Vagina (tissue), 2 donors: ENCODE measurements at places on chromosomes 6 and 20. TPM values are rescaled to one million over a fixed set of nuclear protein-coding genes. Genes with fewer than 3 reads are reported as not detected.

DNA sequence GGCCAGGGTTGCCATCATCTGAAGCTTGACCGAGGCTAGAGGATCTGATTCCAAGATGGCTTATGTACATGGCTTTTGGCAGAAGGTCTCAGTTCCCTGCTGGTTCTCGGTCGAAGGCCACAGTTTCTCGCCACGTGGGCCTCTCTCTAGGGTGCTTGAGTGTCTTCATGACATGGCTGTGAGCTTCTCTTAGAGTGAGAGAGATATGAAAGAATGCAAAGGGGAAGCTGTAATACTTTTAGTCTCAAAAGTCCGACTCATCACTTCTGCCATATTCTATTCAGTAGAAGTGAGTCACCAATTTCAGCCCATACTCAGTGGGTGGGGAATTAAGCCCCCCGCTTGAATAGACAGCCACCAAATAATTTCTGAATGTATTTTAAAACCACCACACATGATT lies 94.2 kb downstream of the UTRN start:
- DNase-seq, result no peak

DNA sequence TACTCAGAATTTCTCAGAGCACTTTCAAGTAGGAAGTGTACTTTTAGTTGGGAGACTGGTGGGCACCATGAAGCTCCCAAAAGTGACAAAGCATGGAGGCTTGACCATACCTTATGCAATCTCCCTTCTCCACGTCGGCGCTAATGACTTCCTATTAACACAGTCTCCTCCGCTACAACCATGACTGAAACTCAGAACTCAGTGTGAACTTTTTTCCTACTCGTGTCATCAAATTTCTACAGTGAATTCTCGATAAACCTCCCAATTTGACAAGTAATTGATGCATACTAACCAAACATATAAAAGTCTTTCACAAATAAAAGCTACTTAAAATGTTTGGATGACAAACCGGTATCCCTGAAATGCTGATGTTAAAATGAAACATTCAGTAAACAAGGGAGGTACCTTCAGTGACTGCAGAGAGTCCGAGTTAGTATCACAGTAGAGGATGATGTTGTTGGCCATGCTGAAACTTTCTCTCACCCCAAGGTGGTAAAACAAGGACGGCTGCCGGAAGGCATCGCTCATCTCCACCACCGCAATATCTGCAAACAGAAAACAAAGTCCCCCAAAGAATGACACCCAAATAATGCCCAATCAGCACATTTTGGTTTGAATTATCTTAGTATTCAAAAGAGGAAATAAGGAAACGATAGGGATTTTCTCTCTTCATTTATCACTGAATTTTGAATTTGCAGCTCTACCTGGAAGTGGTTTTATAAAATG lies 72.1 kb downstream of the MAP3K5 start:
- no peak for DNase-seq

- DNase-seq, result no peak
These were observed 20.0 kb upstream of the VNN1 start for GRCh38 chr6:132733814-132734213.

DNA sequence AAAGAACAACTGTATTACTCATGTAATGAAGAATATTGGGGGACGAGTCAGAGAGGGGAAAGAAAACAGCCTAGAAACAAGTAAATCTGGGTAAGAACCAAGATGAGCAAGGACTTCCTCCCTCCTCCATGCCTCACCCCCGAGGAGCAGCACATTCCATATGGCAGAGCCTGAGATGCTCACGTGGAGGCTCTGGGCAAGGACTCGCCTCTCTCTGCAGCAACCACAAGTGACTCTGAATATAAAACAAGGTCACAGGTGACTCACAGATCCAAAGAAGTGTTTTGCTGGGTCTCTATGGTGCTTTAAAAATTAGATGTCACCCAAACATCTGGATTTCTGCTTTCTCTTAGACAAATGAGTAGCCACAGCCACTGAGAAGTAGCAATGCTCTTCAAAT lies 453.0 kb upstream of the SULF2 start:
- DNase-seq, result no peak

- DNase-seq, result no peak
These were observed 1.1 kb downstream of the SPAG4 start for GRCh38 chr20:35616465-35617396.

- DNase-seq, result no peak
These were observed 20.2 kb upstream of the ARFGEF2 start for GRCh38 chr20:48901326-48901725.

DNA sequence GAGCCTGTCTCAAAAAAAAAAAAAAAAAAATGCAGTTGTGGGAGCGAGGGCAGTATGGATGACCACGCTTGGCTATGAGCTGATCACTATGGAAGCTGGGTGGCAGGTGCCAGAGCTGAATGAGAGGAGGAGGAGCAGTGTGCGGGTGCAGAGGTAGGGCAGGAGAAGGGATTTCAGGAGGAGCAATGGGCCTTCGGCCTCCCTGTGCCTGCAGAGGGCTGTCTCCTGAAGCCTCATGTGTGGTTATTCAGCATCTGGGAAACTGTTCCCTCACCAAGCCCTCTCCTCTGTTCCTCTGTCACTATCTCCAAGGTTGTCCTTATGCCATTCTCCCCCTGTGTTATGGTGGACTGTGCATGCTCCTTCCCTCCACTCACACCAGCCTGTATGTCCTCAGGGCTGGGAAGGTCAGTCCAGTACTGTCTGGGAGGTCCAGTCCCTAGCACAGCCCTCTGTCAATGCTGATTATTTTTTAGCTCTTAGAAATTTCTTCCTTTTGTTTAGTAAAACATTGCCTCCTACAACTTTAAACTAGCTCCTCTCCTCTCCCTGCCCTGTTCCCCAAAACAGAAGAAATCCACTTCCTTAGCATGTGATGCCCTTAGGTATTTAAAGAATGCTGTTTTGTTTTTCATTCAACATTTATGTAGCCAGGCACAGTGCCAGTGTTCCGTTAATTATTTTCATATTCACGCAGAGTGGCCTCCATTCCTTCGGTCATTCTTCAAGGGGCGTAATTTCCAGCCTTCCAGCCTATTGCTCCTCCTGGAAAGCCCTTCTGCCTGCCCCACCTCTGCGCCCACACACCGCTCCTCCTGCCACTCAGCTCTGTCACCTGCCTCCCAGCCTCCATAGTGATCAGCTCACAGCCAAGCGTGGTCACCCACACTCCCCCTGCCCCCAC lies 48.9 kb downstream of the CNBD2 start:
- DNase-seq, result no peak

DNA sequence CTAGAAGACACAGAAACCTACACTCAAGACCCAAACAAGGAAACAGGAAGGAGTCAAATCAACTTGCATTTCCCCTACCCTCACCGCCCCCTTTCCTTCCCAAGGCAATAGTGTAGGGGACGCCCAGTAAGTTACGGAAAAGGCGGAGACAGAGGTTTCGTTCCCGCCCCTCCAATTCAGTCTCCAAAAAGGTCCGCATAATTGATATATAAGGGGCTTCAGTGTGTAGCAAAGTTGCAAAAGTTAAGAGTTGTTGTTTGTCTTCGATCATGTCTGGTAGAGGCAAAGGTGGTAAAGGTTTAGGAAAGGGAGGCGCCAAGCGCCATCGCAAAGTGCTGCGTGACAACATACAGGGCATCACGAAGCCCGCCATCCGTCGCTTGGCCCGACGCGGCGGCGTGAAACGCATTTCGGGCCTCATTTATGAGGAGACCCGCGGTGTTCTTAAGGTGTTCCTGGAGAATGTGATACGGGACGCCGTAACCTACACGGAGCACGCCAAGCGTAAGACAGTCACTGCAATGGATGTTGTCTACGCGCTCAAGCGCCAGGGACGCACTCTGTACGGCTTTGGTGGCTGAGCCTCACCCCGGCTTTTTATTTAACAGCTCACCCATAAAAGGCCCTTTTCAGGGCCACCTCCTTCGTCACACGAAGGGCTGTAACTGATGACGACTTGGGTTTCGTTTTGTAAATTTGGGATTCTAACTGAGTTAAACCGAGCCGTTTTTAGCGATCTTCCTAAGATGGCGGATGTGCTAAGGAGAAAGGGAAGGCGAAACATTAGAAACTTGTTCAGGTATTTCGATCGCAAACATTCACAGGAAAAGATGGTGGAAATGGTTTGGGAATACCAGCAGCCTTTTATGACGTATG lies 124.6 kb upstream of the BTN3A2 start:
- no peak for DNase-seq

GRCh38 chr6:155472886-155473285 lies 17.2 kb upstream of the NOX3 start:
- DNase-seq, result no peak

DNA sequence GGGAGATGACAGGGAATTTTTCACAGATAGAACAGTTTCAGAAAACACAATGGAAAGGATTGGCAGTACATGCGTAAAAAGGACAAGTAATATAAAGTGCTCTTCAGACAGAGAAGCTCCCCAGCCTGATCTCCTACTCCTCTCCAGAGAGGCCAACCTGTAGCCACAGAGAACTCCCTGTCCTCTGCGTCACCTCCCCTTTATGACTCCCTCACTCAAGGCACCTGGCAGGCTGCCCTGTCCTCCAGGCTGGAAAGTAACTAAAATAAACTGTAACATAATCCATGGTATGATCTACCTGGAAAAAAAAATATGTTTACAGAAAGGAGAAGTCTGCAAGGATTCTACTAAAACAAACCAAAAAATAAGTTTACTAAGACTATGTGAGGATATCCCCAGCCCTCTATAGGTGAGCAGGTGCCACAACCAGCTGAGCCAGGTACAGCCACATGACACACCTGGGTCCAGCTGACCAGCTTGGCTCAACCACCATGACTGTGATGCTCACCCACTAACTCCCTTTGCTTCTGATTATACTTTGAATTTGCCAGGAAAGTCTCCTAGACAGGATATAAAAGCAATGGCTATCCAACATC lies 29.2 kb downstream of the MBOAT1 start:
- no peak for DNase-seq

GRCh38 chr20:34459209-34459897 lies 56.9 kb upstream of the DYNLRB1 start:
- no peak for DNase-seq

- DNase-seq, result no peak
These were observed at the start of gene DAAM2 for GRCh38 chr6:39791850-39792539. Gene DAAM2 (plus strand): TSS chr6:39792376. CDS start chr6:39856303, 63,927 bp downstream.

- no peak for DNase-seq
These were observed 64.1 kb upstream of the ADGRF1 start for GRCh38 chr6:47106216-47106615.

DNA sequence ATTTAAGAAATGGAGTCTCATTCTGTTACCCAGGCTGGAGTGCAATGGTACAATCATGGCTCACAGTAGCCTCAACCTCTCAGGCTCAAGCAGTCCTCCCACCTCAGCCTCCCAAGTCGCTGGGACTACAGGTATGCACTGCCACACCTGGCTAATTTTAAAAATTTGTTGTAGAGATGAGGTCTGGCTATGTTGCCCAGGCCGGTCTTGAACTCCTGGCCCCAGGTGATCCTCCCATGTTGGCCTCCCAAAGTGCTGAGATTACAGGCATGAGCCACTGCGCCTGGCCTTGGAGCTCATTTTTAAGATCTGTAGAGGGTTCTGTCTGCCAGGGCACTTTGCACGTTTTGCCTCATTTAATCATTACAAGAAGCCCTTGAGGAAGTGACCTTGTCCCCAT lies 17.5 kb downstream of the ZC3H12D start:
- no peak for DNase-seq

DNA sequence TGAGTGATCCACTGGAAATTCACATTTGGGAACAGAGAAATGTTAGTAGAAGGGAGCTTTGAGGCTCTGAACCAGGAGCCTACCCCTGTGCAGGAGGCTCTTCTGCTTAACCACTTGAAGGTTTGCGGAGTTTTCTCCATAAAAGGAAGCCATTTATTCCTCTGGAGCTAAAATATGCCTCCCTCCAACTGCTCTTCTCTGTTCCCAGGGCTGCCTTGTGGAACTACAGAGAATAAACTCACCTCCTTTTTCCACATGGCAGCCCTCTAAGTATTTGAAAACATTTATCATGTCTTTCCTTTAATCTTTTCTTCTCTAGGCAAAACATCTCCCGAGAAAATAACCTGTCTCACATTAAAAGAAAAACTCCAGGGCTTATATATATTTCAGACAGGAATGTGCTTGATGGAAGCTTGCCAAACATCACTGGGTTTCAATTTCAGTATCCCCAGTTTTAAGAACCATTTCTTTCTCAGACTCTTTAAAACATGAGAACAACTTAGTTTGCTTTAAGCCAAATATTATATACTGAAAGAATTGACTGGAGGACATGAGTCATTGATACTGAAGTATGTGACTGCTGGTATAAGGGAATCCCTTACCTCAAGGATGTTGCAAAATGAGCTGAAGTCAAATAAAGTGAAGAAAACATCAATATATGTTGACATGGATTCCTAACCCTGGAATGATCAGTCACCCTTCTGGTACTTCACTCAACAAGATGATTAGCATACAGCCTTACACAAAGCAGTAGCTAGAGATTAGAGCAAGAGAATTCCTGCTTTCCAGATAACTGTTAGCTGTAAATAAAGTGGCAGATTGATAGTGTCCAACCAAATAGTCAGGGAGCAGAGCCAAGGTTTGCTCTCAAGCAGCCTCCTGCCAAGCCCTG lies 74.0 kb downstream of the ZBTB2 start:
- no peak for DNase-seq

GRCh38 chr20:2879146-2879545 lies 5.9 kb downstream of the PTPRA start:
- no peak for DNase-seq

DNA sequence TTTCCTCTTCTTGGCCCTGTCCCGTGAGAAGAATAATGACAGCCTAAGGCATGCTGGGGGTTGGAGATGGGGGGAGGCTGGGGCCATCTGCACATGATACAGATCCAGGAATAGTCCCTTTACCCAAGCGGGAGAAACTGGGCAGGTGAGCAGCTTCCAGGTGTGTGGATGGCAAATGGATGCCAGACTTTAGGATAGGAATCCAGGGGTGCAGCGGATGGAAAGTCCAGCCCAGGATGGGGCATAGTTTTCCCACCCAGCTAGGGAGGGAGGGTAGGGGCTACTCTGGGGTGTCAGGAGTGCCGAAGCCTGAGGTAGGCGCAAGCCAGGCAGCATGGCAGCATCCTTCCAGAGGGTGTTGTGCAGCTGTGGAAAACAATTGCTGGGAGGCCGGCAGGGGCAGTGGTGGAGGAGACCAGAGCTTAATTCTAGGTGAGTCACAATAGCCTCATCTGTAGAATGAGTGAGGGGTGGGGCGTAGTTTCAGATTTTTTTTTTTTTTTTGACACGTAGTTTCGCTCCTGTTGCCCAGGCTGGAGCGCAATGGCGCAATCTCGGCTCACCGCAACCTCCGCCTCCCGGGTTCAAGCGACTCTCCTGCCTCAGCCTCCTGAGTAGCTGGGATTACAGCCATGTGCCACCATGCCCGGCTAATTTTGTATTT lies 15.4 kb upstream of the FAM110A start:
- peak; percentile 91 for DNase-seq

Gene BPIFB1
- total RNA-seq, result not detected

Gene EYA2
- 8.1 TPM for total RNA-seq

Gene APCDD1L
- 0.98 TPM for total RNA-seq

Gene HEY2
- total RNA-seq, result 0.98 TPM

Gene FAM209A
- total RNA-seq, result not detected

Gene NRN1
- total RNA-seq, result 9.8 TPM

Gene SFTA2
- total RNA-seq, result not detected

Gene BPIFB2
- not detected for total RNA-seq

Gene ZBP1
- total RNA-seq, result 0.74 TPM

Gene LY6G5C
- 1.7 TPM for total RNA-seq
